ENCODE measurements at places on chromosomes 4 and X.

GRCh38 chr4:45345558-45345957 lies 619.2 kb upstream of the GNPDA2 start:
- no peak for DNase-seq

DNA sequence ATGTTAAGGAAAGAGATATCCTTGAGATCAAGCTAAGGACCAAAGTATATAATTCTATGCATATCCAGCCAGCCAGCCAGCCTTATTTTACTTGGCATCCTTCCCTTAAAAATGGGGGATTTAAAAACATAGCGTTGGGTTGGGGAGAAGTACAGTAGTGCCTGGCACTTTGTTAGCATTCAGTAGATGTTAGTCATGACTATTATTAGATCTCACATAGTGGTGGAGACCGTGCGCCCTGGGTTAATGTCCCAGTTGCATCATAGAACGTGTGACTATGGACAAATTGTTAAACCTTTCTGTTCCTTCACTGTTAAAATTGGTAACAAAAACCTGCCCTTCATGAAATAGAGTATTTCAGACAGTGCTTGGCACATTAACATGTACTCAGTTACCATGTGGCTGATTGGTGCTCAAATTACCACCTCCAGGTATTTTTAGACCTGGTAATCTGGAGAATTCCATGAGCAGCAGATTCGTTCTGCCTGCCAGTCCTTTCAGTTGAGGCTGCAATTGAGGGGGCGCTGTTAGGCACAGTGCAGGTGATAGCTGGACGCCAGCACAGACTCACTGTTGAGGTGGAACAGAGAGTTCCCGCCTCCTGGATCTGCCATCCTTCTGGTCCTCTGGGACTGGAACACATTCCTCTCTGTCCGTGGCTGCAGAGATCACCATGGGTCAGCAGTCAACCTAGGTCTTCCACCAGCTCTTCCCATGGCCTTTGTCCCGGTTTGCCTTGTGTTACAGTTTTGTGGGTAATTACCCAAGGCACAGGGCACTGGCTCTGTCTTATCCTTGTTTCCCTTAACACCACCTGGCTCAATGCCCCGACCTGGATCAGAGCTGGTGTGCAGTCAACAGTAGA lies 31.7 kb downstream of the RBBP7 start:
- peak; percentile 34 for DNase-seq

DNA sequence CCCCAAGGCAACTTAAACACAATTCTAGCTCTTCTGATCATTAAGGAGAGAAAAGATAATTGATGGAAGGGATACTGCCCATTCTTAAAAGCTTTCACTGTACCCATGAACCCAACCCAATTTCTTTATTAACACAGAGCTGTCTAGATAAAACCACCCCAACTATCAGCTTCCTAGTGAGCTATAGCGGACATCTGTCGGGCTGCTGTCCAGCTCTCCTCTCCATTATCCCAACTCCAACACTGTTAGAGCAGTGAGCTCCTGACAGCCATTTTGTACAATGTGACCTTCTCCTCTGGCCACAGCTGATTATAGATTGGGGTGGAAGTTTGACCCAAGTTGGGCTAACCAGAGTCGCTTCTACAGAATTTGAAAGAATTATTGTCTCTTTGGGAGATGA lies 66.1 kb downstream of the HADH start:
- no peak for DNase-seq

DNA sequence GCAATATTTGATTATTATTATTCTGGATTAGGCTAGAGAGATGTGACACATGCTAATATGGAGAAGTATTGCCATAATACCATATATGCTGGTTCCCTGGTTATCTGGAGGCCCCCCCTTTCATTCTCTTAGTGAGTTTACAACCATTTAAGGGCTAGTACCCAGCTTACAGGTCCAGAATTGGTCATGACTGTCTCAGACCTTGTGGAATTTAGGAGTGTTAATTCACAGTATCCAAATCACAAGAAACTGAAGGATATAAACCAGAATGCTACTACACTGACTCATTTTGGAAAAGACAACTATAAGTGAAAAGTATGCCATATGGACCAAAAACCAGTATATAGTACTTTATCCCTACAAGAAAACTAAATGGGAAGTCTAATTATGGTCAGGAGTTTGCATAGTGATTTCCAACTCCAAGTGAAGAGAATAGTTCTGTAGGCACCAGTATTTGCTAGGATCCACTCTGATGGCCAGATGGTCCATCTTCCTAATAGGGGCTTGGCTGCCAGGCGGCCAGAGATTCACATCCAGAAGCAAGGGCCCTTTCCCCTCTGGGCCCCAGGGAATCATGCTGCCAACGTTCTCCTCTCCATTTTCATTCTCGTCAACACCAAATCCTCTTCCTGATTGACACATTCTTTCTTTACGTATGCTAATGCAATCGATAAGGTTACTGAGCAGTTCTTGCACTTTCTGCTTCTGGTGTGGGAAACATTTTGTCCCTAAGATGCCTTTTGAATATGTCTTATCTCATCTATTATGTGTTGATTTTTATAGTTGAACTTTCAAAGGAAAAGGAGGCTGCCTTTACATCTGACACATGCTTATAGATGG lies 123.6 kb downstream of the SHROOM3 start:
- DNase-seq = no peak

GRCh38 chrX:133640161-133641015 lies 225.1 kb upstream of the GPC4 start:
- no peak for DNase-seq

GRCh38 chrX:131778269-131779218 lies 234.7 kb downstream of the OR13H1 start:
- DNase-seq = peak; percentile 47

GRCh38 chrX:79412972-79413371 lies 45.8 kb upstream of the ITM2A start:
- no peak for DNase-seq

DNA sequence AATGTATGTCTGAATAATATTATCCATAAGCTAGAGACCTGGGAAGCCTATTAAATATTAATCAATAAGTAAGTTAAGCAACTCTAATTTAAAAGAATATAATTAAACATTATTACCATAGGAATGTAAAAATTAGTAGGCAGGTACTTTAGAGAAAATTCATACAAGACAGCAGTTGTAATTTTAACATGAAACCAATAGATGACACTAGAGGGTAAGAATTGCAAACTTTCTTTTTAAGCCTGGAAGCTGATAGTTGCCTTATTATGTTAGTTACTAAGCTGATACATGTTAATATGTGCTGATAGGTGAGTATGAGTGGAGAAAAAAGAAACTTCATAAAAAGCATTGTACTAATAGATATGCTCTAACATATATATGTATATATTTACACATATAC lies 1157.4 kb downstream of the FAM133A start:
- no peak for DNase-seq

GRCh38 chr4:80226094-80226493 lies 28.8 kb downstream of the PRDM8 start:
- no peak for DNase-seq

- no peak for DNase-seq
Observed at GRCh38 chrX:139640259-139640658, 67.7 kb downstream of the MCF2 start.

DNA sequence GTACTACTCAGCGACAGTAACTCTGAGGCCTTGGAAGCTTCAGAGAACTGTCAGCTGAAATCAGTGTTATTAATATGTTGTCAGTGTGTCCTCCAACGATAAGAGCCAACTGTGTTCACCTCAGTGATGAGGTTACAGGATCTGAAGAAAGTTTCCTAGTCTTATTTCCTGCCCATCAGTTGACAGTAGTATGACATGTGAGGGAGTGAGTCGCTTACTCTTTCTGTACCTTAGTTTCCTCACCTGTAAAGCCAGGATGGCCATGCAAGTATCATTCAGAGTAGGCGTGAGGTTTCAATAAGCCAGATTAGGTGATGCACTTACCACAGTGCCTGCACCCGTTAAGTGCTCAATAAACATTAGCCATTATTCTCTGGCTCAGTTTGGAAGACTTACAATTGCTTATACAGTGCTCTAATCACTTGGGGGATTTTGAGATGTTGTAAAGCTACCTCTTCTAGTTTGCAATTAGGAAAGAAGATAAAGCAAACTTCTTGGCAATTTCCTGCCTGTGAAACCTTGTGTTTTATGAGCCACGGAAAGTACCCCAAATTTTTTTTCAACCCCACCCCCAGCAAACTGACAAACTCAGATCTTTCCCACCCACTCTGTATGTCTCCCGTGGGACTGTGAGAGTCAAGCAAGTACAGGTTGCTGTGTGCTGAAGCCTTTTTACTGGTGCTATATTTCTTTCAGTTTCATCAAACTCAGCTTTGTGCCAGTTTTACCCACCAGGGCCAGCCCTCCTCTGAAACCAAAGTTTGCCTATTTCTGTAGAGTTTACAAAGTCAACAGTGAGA lies 62.2 kb downstream of the ANXA3 start:
- no peak for DNase-seq

- DNase-seq = no peak
Observed at GRCh38 chrX:117274965-117275364, 812.2 kb upstream of the CT83 start.

- DNase-seq = no peak
Observed at GRCh38 chr4:2927696-2928075, 35.5 kb downstream of the NOP14 start.

DNA sequence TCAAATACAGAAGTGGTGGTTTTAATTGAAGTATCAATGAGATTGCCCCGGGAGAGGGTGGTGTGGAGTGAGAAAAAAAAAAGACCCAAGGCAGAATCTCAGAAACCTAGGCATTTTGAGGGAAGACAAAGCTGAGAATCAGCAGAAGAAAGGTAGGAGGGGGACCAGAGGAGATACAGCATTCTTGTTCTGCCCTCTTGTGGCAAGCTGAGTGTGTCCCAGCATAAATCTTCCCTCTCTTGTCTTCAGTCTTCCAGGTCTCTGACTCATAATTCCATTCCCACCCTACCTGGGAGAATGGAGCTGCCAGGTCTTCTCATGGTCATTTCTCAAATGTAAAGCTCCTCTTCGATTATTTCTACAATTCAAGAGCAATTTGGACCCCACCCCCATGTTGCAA lies 32.7 kb upstream of the MAGED1 start:
- DNase-seq = no peak

Data from amniotic stem cell (primary cell).